Frontal cortex (tissue), 4 donors: ENCODE measurements at places on chromosomes 11 and 22.

DNA sequence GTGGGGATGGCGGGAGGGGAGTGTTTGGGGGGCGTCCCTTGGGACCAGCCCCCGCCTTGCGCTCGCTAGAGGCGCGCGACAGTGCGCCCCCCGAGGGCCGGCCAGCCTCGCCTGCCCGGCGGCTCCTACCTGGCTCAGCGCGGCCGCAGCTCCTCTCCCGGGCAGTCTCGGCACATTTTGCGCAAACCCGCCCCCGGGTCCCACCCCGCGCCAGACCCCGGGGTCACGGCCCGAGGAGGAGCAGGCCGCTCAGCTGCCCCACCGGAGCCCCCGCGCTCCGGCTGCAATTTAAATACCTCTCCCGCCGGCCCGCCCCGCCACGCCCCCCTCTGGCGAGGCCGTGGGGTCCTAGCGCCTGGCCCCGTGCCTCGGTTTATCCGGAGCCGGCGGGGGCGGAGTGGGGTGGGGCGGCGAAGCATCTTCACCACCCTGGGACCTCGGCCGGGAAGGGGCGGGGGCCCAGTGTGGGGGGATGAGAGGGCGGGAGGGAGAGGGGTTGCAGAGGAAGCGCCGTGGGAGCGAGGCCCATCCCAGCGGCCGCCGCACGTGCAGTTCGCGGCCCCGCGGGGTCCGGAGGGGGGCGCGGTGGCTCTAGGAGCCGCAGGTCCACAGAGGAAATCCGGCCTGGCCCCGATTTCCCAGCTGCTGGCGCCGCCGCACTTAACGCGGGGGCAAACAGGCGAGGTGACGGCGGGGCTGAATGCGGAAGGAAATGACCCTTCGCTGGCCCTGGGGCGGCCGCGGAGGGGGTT, at the start of gene LRRC32:
TSS of gene LRRC32 (minus strand) at position 263 of the 752 bp plus-strand sequence. CDS start 4,793 bp downstream, outside the sequence.
- DNase-seq: peak; percentile 39

DNA sequence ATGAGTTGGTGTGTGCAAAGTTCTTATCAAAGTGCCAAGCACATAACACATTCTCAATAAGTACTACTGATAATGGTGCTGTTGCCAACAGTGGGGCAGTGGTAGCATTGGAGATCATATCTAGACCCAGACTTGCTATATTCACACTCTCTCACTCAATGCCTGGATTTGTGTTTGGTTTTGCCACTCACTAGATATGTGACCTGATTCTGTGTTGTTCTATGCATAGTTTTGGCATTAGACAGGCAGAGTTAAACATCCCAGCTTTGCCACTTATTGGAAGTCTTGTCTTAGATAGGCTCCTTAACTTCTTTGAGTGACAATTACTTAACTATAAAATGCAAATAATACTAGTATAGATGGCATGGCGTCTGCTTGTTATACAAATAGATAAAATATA, 642.6 kb upstream of the CCDC179 start:
- no peak for DNase-seq

- DNase-seq: no peak
These were observed 7.7 kb downstream of the CARD10 start for GRCh38 chr22:37511395-37512104.

- DNase-seq: no peak
These were observed 24.1 kb downstream of the NEAT1 start for GRCh38 chr11:65446446-65447277.

DNA sequence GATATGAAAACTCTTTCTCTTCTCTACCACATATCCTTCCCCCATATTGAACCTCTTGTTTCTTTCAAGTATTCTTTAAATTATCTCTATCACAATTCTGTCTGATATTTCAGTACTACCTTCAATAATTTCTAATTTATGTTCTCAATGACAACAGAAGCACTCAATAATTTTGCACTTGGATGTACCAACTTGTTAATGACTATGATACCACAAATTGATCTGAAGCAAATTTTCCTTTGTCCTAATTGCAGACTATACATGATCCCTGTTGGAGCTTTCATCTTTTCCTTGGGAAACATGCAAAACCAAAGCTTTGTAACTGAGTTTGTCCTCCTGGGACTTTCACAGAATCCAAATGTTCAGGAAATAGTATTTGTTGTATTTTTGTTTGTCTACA, at the start of gene OR4C15:
TSS of gene OR4C15 (plus strand) at position 301 of the 400 bp plus-strand sequence. CDS start at position 301, 0 bp downstream.
- DNase-seq: no peak

DNA sequence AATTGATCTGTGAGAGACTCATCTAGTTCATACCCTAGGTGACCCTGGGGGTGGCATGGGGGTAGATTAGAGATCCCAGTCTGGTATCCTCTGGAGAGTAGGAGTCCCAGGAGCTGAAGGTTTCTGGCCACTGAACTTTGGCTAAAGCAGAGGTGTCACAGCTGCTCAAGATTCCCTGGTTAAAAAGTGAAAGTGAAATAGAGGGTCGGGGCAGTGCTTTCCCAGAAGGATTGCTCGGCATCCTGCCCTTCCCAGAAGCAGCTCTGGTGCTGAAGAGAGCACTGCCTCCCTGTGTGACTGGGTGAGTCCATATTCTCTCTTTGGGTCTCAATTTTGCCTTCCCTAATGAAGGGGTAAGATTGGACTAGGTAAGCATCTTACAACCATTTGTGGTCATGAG, 653 bp downstream of the IL18BP start:
- no peak for DNase-seq

GRCh38 chr11:114230031-114230704, 66.0 kb upstream of the NNMT start:
- no peak for DNase-seq

- no peak for DNase-seq
These were observed 127.7 kb downstream of the CRYBB2 start for GRCh38 chr22:25346859-25347751.

DNA sequence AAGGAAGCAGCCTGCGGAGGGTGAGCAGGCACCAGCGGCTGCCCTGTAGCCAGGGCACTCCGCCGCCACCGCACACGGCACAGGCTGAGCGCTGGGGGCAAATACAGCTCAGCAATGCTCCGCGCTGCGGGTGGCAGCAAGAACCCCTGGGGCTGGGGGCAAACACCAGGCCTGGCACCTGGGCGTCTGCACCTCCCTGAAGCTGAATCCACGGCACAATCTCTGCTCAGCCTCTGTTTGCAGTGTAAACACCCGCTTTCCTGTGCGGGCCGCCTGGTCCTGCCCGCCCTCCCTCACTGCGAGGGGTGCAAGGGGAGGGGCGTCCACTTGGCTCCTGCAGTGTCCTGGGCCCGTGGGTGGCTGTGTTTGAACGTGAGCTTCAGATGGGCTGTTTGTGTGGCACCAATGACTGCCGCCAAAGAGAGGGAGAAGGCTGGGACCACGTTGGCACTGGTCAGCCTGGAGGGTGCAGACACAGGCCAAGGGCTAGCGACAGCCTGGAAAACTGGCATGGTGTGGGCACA, 14.8 kb upstream of the MPPED1 start:
- DNase-seq: no peak

- DNase-seq: no peak
These were observed 983 bp downstream of the NARS2 start for GRCh38 chr11:78573681-78574080.

GRCh38 chr11:67291481-67292381, 2.6 kb downstream of the ANKRD13D start:
- DNase-seq: no peak

DNA sequence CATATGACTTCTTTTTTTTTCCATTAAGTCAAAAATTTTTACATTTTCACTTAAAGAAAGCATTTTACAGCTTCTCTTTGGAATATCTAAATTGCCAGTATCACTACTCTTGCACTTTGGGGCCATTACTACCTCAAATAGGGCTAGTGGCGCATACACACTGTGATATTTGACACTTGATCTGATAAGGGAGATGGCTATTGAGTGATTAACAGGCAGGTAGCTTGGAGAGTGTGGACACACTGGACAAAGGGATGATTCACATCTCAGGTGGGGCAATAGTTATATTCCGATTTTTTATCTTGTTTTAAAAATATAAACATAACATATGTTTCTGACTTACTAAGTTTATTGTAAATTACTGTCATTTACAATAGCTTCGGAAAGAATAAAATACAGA, 2219.9 kb downstream of the LRRC4C start:
- no peak for DNase-seq

- no peak for DNase-seq
These were observed 354.5 kb upstream of the ANO5 start for GRCh38 chr11:21838427-21838826.

- no peak for DNase-seq
These were observed 5.9 kb downstream of the PLXNB2 start for GRCh38 chr22:50301581-50301991.

DNA sequence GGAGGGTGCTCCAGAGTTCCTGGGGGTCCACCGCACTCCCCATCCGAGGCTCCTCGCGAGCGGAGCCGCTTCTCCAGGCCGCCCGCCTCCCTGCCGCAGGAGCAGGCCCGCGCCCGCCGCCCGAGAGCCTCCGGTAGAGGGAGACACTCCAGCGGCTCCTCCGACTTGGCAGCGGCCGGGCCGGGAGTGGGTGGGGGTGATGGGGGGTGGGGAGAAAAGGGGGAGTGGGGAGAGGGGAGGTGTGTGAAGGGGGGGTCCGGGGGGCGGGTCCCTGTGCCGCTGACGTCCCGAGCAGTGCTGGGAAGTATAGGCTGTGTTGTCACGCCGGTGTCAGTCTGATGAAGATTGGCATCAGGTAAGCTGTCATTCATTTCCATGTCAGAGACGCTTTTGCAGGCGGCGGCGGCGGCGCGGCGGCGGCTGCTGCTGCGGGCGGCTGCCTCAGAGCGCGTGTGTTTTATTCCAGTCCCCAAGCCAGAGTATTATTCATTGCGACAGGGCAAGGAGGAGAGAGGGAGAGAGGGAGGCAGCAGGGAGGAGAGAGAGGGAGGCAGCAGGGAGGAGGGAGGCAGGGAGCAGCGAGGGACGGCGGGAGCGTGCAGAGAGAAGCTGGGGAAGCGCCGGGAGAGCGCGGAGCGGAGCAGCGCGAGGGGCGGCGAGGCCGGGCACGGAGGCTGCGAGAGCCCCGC, at the start of gene PKNOX2:
TSS of gene PKNOX2 (plus strand) at position 330 of the 689 bp plus-strand sequence. CDS start 186,555 bp downstream, outside the sequence.
- peak; percentile 85 for DNase-seq

DNA sequence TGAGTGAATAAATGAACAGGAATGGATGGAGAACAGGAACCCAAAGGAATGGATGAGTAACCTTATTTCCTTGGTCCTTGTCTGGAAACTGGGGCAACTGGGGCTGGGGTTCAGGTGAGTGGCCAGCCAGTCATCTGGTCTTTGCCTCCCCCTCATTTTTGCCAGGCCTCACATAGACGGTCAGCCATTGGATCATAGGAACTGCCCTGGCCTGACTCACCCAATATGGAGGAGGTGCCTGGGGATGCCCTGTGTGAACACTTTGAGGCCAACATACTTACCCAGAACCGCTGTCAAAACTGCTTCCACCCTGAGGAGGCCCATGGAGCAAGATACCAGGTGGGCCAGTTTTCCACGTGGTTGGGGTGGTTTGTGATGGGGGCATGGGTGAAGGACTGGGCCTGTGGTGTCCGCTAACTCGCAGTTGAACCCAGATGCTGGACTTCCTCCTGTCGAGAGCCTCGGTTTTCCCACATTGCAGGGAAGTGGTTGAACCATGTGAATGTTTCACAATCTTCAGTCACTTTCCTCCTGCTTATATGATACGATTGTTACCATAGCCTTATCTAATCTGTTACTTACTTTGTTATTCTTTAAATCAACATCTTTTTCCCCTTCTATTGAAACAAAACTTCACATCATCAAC, 4.4 kb downstream of the TRIOBP start:
- DNase-seq: no peak

GRCh38 chr11:110409174-110409573, 20.6 kb upstream of the FDX1 start:
- no peak for DNase-seq

DNA sequence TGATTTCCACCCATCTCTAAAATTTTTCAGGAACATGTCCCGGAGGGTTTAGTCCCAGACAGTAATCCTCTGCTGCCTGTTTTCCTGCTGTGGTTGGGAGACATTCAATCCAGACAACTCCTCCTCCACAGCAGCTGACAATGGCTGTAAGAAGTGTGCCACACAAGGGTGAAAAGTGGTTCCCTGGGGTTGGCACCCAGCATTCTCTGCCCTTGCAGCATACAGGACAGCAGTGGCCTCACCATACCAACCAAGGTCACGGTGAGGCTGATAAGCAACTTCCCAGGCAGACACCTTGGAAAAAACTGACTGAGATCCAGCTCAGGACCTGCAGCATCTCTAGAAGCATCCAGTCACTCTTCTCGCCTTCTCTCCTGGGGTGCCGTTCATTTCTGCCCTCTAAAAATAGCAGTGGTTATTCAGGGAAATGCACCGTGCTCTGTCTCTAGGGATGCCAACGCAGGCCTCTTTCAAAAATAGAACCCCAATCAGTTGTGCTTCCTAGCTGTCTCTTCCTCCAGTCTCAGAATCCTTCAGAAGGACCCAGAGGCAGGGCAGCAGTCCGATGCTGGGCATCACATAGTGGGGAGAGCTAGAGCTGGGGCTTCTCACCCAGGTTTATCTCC, 241.0 kb downstream of the TENM4 start:
- peak; percentile 12 for DNase-seq

DNA sequence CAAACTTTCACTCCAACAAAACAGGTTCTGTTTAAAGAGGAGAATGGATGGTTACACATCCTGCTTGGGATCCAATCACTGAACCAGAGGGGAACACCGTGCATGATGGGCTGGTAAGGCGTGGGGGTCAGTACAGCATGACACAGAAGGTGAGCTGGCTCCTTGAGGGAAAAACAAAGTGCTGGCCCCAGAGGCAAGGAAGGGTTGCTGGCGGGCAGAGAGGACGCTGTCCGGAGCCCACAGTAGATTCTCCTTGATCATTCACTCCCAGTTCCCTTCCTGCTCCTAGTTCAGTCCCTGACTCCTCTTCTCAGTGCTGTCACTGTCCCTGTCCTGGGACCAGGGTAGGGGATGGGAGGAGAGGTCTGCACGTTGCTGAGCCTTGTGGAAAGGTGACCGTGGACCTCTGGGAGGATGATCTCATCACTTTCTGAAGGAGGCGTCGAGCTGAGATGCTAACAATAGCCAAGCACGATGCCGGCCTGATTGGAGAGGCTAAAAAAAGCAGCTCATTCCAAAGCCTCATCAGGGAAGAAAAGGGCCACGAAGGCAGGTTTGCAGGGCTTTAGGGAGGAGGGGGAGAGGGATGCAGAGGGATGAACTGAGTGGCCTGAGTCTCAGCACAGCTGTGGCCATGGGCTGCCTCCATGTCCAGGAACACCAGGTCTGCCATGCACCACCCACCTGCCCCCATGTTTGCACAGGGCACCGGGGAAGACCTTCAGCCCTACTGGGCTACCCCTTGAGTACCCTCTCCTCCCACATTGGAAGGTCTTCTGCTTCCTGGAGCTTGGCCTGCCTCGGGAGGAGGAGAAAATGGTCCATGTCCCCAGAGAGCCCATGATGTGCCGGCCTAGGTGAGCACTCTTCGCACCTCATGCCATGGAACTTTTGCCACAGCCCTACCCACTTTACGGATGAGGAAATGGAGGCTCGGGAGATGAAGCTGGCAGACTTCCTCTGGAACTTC, 72.7 kb upstream of the RTL6 start:
- no peak for DNase-seq

DNA sequence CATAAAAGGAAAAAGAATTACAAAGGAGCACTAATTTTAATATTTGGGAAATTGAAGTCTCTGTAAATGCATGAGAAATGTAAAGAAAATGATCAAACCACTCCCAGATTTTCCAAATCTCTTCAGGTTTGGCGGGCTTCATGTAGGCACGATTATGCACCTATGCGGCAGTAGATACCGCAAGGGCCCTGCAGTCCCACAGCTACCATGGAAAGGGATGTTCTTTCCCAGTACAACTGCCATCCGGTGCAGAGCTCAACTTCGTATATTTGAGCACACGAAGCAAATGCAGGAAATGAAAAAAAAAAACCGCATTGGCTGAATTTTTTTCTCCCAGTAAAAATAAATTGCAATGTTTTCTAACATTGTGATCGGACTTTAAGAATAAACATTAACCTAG, 1.4 kb downstream of the SLC17A6 start:
- no peak for DNase-seq
